ENCODE measurements at places on chromosomes 2 and 18.
A peak's percentile ranks its signal among the peaks of the same experiment; 100 is the strongest.

DNA sequence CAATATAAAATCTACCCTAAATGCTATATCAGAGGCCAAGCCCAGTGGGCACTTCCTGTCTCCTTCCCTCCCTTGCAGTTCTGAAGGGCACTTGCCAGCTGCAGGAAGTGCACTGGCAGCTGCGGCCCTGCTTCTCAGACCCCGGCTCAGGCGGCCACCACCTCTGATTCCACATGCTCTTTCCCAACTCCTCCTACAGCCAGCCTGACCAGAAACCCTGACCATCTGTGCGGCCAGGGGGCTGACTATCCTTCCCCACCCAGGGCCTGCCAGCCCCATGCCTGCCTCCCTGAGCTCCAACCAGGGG lies 88.6 kb downstream of the ZBTB7C start:
- no peak for DNase-seq

- no peak for DNase-seq
Observed at GRCh38 chr2:10882568-10882967, 29.2 kb upstream of the KCNF1 start.

GRCh38 chr2:38945911-38946310 lies 56.2 kb downstream of the ARHGEF33 start:
- DNase-seq: peak; percentile 26

DNA sequence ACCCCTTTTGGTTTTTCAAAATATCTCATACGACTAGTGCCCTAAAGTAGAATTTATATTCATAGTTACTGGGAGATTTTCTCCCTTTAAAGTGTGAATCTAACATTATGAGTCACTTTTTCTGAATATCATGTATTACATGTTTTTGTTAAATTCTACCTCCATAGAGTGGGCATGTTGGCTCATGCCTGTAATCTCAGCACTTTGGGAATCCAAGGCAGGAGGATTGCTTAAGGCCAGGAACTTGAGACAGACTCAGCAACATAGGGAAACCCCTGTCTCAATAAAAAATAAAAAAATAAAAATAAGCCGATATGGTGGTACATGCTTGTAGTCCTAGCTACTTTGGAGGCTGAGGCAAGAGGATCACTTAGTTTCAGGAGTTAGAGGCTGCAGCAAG lies 45.3 kb upstream of the UNC80 start:
- no peak for DNase-seq

- DNase-seq: no peak
Observed at GRCh38 chr2:207121784-207122183, 44.0 kb downstream of the KLF7 start.

DNA sequence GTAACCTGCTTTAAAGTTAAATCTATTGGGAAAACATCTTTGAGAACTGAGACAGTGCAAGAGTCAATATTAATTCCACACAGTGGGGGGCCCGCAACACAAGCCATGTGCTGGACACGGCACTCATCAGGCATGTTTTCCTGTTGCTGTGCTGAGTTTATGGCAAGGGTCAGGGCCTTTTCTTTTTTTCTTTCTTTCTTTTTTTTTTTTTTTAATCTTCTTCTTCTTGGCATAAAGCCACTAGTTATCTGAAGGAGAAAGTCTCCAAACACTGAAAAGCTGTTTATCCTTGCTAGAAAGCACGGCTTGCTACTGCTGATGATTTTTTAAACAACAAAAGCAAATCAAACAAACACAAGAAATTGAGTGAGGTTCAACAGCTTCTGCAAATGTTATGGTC lies 252.1 kb downstream of the ZNF521 start:
- no peak for DNase-seq

DNA sequence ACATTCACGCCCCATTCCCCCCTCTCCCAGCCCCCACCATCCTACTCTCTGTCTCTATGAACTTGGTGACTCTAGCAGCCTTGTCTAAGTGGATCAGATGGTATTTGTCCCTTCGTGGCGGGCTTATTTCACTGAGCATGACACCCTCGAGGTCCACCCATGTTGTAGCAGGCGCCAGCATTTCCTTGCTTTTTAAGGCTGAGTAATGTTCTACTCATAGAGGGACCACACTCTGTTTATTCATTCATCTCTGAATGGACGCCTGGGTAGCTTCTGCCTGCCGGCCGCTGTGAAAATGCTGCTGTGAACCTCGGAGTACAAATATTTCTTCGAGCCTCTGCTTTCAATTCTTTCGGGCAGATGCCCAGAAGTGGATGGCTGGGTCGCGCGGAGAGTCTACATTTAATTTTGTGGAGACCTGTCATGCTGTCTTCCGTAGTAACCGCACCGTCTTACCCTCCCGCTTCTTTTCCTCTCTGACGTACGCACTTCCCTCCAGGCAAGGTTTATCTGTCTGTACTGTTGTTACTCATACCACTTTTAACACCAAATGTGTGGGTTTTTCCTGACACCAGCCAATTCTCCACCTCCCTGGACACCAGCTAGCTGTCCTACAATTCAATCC lies 5.6 kb downstream of the CROCC2 start:
- DNase-seq: no peak

- DNase-seq: peak; percentile 97
Observed at GRCh38 chr2:97645695-97646629, at the start of gene COX5B. Gene COX5B (plus strand): TSS chr2:97646062. CDS start chr2:97646087, 25 bp downstream.

DNA sequence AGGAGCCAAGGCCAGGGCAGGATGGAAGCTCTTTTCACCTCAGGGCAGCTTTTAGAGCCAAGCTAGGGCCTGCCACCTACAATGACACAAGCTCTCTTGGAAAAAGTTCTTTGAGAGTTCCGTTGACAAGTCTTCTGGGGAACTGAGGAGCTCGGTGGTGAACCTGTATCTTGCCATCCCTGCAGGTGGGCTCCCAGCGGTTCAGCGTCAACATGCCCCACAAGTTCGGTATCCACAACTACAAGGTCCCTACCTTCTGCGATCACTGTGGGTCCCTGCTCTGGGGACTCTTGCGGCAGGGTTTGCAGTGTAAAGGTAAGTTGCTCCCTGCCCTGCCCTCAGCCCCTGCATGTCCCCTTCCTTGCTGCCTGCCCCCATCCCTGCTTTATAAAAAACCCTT lies 312.8 kb upstream of the EPAS1 start:
- DNase-seq: no peak

DNA sequence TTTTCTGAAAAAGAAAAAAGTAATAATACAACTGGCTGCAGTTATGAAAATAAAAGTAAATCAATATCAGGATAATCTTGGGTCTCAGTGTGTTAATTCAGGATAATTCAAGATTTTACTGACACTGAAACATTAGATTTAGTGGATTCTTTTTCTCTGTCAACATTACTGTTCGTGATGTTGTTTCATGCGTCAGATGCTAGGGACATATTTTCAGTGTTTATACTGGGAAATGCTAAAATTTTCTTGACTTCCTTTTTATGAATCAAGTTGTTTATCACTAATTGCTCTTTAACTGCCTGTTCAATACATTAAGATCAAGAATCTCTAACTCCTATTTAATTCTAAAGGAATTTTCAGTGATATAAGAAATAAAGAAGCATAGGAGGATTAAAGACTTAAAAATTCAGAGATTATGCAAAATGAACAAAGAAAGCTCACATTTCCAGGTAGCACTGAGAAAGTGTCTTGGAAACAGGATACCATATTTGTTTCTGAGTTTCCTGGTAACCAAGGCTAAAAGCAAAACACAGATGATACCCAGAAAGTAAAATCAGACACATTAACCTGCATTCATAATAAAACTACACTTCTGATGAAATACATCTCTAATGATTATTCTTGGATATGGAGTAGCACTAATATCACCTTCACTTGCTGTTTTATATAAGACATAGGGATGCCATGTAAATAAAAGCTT lies 174.0 kb downstream of the ARL4C start:
- DNase-seq: no peak

GRCh38 chr2:141062031-141062430 lies 1068.8 kb downstream of the LRP1B start:
- DNase-seq: no peak

GRCh38 chr18:2606335-2606734 lies 35.0 kb downstream of the NDC80 start:
- no peak for DNase-seq

DNA sequence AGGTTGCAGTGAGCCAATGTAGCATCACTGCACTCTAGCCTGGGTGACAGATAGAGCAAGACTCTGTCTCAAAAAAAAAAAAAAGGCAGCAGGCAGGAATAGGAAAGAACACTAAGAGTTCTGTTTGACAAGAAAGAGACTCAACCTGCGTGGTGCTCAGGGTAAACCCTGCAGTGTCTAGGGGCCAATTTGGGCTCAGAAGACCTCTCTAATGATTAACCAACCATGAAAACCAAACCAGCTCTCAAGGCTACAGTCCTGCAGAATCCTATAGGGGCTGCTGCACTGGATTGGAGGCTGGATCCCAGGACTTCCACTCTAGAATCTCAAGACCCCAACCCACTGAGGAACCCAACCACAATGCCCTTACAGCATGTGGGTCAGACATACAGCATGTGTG lies 2.4 kb downstream of the TRABD2A start:
- no peak for DNase-seq

GRCh38 chr2:143571747-143572146 lies 442.5 kb downstream of the ARHGAP15 start:
- DNase-seq: no peak
